ENCODE measurements at places on chromosomes 6 and 20.

GRCh38 chr6:73734832-73735453 is 38.9 kb downstream of the CD109 start:
- DNase-seq: no peak

DNA sequence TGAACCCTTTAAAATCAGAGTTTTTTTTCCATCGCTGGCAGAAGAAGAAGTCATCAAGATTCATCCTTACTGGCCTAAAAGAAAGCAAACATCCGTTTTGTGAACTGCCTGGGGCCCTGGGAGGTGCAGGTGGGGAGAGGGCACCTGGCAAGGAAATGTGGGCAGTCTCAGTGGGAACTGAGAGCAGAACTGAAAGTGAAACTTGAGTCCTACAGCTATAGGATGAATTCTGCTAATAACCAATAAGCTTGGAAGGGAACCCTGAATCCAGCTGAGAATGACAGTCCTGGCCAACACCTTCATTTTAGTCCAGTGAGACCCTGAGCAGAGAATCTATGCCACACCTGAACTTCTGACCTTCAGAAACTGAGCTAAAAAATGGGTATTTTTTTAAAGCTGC is 130.1 kb upstream of the ASCC3 start:
- peak; percentile 13 for DNase-seq

DNA sequence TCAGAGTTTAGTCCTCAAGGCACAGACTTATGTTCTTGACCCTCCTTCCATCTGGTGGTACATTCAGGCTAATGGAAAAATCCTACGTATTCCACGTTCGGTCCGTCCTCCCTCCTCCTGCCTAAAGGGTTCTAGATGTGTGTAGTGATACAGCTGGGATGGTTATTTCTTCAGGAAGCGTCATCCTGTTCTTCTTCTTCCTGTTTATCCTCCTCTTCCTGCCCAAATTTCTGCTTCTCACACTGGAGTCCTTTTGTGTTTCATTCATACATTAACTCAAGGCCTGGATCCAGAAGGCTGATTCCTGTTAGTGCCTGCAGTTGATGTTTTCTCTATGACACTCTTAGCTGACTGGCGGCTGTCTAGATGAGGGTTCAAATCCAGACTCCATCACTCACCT is 16.8 kb upstream of the UNC93A start:
- no peak for DNase-seq

DNA sequence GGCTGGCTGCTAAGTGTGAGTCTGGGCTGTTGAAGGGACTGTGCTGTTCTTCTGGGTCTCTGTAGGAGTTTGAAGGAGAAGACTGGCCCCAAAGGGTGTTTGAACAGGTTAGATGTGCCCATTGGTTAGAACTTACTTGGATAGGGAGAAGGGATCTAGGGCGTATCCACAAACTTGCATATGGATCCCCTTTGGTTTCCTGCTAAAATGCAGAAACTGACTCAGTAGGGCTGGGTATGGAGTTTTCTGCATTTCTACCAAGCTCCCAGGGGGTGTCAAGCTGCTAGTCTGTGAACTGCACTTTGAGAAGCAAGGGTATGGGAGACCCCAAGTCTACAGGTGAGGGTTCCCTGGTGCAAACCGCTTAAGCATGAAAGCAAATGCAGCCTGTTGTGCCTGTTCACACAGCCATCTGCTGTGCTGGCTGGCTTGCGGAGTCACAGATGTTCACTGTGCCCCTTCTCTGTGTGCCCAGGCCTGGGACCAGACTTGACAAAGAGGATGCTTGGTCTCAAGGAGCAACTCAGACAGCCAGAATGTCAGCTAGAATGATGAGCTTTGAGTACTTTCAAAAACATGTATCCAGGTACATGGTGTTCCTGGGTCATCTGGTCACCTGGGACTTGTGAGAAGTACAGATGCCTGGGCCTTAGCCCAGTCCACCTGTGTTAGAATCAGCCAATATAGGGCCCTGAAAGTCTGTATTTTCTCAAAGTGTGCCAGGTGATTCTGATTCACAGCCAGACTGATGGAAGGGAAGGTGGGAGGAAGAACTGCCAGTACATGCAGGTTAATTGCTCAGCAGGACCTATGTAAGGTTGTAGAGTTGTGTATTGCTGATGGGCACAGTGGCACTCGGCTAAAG is 7.4 kb downstream of the PPP1R16B start:
- DNase-seq: no peak

DNA sequence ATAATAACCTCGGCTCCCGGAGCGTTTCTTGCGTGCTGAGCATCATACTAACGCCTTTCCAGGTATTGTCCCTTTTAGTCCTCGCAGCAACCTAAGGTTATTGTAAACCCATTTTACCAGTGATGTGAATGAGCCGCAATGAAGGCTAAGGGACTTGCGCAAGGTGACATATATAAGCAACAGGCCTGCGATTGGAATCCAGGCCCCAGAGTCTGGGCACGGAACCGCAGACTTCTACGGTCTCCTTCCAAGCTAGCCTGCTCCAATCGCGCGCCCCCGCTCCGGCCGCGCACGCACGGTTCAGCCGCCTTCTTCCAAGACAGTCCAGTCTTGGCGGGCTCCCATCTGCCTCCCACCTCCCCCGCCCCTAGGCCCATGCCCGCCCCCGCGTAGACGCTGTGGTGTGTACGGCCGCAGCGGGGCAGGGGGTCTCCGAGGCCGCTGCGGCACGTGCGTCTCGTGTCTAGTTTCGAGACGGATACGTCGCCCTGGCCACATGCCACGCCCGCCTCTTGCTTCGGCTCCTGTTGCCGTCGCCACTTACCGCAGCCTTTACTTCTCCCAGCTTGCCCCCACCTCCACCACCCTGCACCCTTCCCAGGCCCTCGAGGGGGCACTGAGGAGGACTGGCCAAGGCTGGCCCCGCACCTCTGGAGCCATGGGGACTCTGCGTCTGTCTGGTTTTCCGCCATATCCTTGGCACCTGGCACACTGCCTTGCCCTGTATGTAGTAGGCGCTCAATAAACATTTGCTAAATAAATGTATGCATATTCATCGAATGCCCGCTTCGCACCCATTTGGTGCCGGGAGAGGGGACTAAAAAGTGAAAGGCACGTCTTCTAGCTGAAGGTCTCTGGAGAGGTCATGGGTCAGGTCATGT is 855 bp upstream of the GFOD1 start:
- peak; percentile 31 for DNase-seq
